Stimulated activated CD4-positive, alpha-beta T cell treated with anti-CD3 and anti-CD28 coated beads, Interleukin-12 subunit alpha, Interleukin-12 subunit beta, amount 100 ng/mL, for 4 hours (primary cell): ENCODE measurements at places on chromosomes 2 and 18.

GRCh38 chr18:77422974-77423867 is 173.6 kb downstream of the GALR1 start:
- no peak for DNase-seq

DNA sequence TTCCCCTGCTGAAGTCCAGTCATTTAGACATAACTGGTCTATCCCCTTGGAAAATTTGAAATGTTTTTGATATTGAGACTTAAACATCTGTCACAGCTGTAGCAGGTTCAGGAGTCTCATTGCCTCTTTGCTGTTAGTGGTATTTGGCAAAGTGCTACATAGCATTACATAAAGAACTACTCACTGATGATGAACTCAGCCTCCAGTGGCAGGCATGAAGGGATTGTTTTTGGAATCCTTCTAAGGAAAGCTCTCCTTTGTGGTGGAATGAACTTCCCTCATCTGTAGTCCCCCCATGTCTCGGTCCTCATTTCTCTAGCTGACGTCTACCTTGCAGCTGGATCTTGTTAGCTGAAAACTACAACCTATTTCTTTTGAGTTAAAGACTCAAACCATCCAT is 111.6 kb downstream of the TACR1 start:
- DNase-seq = no peak

GRCh38 chr2:221385716-221386115 is 186.4 kb downstream of the EPHA4 start:
- DNase-seq = no peak

- no peak for DNase-seq
Observed at GRCh38 chr2:73870084-73870483, 22.7 kb upstream of the ACTG2 start.

GRCh38 chr2:124704071-124704925 is 679.2 kb downstream of the CNTNAP5 start:
- DNase-seq = no peak

- DNase-seq = no peak
Observed at GRCh38 chr2:22817197-22817596, 567.8 kb upstream of the KLHL29 start.

- no peak for DNase-seq
Observed at GRCh38 chr18:40365526-40365925, 1589.5 kb upstream of the PIK3C3 start.

- no peak for DNase-seq
Observed at GRCh38 chr2:203951366-203951902, 14.9 kb downstream of the ICOS start.

DNA sequence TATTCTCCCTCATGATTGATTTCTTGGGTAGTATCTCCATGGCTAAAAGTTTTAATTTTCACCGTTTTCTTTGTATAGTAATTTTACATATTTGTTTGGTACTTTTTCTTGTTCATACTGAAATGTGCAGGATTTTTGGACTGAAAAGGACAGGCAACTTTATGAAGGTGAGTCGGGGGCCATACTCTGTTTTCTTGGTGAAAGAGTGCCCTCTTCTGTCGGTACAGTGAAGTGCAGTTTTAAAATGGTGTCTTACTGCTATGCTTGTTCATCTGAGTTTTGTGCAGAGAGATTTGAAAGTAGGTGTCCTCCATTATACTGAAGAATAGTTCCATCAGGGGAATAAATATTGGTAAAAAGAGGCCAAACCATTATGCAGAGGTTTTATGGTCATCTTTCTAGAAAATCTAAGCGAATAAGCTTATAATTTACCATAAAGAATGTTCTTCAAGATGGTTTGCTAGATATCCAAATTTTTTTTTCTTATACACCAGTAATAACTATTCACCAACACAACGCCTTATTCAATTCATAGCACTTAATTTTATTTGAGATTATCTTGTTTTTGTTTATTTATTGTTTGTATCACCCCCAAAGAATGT is 8.7 kb upstream of the SERPINB13 start:
- DNase-seq = no peak

DNA sequence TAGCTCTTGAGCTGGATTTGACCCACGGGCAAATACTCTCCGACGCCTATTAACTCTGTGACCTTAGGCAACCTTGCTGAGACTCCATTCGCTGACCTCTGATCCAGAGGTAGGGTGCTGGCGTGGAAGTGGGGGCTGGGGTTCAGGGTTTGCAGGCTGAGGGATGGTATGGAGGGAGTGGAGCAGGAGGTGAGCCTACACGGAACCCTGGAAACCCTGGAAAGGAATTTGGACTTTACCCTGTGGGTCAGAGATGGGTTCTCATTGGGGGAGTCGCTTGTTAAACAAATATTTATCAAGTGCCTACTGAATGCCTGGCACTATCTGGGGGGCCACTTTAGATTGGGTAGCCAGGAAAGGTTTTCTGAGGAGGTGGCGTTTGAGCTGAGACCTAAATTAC is 58.2 kb upstream of the FZD7 start:
- no peak for DNase-seq

GRCh38 chr2:59034837-59035236 is 793.7 kb upstream of the FANCL start:
- no peak for DNase-seq

GRCh38 chr2:206452750-206453149 is 9.4 kb downstream of the ADAM23 start:
- no peak for DNase-seq

DNA sequence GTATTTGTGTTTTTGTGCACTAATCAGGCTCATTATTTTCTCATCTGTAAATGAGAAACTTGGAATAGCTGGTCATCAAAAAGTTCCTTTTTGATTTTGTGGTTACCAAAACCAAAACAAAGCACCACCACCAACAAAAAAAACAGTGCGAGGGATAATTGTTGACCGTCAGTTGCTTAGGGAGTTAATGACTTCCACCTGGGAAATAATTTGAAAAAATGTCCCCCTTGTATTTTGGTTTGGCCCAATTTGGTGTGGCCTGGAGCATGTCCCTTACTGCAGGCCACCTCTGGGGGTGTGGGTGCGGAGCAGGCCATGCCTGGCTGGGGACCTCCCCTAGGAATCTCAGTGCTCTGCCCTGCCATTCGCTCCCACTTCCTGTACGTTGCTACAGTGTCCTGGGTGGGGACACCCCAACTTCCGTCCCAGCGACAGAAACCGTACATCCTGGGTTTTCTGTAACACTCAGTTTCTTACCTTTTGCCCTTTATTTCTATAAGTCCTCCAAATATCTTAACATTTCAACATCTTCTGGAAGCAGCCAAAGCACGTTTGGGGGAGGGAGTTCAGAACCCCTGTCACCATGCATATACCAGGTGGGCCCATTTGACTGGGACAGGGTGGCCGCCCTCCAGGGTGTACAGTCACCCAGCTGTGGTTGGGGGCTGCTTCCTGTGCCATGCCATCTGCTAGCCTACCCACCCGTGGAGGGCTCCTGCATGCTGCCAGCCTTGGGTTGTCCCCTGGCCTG is 31.3 kb downstream of the NCK2 start:
- DNase-seq = no peak

DNA sequence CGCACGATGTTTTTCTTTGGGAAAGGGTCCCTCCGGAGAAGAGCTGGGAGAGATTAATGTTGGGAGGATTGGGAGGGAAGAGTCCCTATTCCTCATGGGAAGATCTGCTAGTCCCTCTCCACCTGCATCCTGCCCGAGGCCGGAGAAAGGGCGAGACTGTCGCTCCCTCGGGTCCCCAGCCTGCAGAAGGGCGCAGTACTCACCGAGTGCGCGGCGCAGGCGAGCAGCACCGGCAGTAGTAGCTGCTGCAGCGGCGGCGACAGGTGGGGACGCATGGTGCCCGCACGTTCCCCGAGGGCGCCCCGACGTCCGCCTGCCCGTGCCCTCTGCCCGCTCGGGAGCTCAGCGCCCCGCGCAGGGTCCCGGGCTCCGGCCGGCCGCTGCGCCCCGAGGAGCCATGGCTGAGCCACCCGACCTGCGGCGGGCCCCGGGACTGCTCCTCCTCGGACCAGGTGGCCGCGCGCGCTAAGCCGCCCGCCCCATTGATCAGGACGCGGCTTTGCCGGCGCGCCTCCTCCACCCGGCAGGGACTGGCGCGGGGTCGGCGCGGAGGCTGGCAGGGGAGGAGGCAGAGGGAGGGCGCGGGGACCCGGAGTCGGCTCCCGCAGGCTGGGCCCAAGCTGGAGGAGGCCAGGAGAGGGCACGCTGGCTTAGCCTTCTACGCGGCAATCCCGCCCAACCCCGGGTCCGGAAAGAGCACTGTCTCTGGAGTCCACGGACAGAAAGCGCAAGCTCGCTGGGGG is at the start of gene SCTR:
TSS of gene SCTR (minus strand) at position 532 of the 743 bp plus-strand sequence. CDS start at position 275, 257 bp downstream.
- DNase-seq = no peak

DNA sequence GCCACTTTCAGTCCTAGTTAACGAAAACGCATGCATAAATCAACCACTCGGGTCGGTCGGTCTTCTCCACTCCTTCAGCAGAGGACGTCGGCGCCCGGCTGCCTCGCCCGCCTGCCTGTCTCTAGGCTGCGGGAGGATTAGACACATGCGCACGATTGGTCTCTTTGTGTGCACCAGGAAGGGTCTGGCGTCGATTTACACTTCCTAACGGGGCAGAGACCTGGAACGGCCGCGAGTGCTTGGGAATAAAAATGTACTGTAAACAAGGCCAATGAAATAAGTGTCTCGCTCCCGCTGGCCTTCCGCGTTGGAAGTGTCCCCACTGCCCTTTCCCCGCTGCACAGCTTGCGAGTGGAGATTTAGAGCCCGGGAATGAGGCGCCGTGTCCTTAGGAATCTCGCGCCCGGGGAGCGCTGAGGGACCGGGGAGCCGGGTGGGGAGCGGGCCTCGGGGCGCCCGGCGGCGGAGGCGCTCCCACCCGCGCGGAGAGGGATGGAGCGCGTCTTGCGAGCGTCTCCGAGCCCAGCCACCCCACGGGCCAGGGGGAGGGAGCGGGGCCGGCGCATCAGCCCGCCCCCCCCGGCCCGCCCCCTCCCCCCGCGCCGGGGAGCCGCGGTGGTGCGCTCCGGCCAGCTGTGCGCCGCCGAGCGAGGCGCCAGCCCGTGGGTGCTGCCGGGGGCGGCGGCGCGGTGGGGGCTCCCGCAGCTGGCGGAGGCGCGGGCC is at the start of gene DOK6:
TSS of gene DOK6 (plus strand) at position 636 of the 723 bp plus-strand sequence.
- no peak for DNase-seq

- DNase-seq = no peak
Observed at GRCh38 chr2:11568436-11568835, 34.6 kb downstream of the GREB1 start.

DNA sequence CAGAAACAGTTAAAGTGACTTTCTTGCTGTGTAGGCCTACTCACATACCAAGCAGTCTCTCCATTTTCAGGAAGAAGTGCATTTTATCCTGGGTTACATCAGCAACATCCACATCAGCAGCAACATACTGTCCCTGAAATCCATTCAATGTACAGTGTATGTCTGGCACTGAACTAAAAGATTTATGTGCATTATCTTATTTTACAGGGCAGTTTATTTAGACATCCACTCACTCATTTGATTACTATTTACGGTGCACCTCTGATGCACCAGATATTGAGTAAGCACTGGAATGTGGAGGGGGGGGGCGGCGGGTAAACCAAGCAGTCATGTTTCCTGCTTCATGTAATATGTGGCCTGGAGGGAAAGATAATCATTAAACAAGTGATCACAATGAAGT is 1128.2 kb downstream of the BCL11A start:
- no peak for DNase-seq

GRCh38 chr2:39942950-39943349 is 163.9 kb upstream of the THUMPD2 start:
- no peak for DNase-seq

DNA sequence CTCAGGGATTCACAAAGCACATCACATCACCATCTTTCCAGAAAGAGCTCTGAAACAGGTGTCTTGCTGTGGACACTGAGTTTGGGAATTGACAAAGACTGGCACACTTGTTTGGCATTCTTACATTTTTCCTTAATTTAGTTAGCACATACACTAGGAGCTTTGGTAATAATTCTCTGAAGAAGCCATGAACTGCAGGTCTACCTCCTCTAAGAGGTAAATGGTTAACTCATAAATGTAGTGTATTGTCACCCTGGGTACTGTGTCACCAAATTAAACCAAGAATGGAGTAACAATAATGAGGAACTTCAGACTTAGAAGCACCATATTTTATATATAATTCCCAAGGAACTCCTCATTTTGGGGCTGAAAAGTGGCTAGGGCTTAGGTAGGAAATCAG is 22.6 kb downstream of the EIF4E2 start:
- no peak for DNase-seq

GRCh38 chr18:76368271-76368670 is 126.8 kb downstream of the ZNF516 start:
- DNase-seq = no peak

GRCh38 chr2:136115183-136115761 is 2.7 kb downstream of the CXCR4 start:
- DNase-seq = no peak

DNA sequence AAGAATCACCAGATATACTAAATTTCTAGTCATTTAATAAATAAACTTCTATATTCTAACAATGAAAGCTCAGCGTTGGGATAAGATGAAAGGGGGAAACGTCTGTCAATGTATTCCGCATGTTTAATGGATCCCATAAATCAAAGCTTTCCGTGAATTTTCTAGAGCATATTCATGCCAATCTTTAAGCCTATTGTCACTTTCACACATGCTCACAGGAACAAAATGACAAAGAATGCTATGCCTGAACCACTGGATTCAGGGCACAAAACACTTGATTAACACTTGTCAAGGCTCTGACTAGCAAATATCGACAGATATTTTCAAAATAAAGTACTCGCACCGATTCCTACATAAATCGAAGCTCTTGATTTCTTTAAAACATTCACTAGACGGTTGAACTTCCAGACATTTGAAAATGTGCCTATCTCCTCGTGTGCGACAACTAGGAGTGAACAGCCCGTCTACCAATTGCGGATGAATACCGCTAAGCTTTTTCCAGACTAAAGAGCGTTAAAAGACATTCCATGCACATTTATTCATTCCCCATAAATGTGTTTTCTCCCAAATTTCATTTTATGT is 1.8 kb downstream of the TLK1 start:
- no peak for DNase-seq

DNA sequence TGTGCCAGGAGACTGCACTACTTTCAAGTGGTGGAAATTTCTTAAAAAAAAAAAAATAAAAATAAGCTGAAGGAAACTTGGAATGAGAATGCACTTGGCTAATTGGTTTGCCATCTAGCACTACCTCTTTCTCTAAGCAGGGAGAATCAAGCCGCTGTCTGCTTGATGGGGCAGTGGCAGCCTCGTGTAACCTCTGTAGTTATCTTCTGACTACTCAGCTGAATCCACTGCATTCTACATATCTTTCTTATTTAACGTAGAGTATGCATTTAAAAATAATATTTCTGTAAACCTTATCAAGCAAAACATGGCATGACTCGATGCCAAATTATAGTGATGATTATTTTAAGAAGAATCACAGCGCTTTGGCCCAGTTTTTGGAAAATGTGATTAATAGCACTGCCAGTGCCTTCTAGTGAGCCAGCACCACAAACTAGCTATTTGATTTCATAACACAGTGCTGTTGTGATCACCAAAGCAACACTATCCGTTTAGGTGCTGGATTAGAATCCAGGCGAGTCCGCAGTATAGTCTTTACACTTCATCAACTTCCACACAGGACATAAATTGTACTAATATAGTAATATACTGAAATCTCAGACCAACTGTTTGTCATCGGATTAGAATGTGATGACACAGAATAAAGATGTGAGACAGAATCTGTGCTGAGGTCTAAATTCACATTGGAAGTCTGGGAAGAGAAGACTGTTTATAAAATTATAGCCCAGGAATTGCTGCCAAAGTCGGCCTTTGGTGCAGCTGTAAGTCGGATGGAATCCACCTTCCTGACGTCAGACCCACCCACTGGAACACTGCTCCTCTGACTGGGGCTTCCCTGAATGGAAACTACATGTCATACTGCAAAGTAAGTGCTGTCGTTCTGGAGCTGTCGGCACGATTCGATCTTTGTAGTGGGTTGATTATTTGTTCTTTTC is 136.5 kb upstream of the ETAA1 start:
- no peak for DNase-seq
